Fibroblast of skin of left quadriceps (primary cell): ENCODE measurements at places on chromosomes 3 and 15.

DNA sequence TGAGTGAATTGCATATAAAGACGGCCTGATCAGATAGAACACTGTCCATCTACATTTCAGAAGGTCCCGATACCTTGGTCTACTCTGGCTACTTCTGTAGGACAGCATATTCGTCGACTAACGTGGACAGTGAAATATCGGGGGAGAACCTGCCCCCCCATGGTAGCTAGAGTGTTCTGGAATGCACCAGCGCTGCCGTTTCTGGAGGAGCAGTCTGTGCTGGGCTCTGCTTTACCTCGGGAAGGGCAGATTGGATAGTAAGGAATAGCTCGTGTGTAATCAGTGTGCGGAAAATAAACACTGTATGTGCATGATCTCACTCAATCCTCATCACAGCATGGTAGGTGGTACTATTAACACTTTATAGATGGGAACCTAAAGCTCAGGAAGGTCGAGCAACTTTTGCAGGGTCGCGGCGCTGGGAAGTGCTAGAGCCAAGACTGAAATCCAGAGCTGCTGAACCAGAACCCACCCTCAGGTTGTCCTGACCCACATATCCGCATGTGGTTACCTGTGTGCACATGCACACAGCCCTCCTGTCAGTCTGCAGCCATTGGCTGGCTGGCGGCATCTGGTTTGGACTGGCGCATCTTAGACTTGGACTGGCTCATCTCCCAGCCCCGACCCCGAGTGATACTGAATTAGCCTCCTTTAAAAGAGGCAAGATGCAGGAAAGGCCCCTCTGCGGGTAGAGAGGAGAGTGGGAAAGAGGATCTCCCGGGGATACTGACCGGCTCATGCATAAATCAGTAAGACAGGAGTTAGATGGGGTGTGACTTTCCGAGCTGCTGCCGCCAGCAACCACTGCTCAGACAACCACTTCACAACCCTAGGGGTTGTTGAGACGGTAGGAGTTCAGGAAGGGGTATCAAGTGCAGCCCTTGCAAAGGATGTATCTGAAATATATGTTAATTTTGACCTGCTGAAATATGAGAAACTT lies 155.0 kb upstream of the BHLHE40 start:
- DNase-seq = no peak

GRCh38 chr3:46559091-46559704 lies 6.9 kb downstream of the LRRC2 start:
- DNase-seq = no peak

DNA sequence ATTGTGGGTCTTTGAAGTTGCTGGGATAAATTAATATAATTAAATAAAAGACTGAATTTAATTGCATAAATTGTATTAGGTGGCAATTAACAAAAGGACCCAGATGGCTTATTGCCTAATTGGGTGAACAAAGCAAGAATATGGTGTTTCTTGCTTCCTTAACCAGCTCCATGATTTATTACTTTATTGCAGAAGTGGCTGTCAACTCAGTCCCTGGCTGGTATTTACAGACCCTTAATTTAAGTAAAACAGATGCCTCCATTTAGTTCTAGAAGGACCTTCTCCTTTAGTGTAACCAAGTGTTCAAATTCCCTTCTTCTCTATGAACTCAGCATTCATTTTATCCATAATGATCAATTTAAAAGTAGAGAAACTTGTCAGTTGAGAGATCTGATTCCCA lies 35.1 kb downstream of the DPH3 start:
- no peak for DNase-seq

- no peak for DNase-seq
Observed at GRCh38 chr3:129016720-129017483, 15.8 kb downstream of the EFCC1 start.

GRCh38 chr3:37170513-37170912 lies 3.9 kb downstream of the LRRFIP2 start:
- DNase-seq = no peak
